ENCODE measurements at places on chromosomes 5 and 9.

- no peak for DNase-seq
Observed at GRCh38 chr9:90502134-90502533, 140.5 kb downstream of the DIRAS2 start.

DNA sequence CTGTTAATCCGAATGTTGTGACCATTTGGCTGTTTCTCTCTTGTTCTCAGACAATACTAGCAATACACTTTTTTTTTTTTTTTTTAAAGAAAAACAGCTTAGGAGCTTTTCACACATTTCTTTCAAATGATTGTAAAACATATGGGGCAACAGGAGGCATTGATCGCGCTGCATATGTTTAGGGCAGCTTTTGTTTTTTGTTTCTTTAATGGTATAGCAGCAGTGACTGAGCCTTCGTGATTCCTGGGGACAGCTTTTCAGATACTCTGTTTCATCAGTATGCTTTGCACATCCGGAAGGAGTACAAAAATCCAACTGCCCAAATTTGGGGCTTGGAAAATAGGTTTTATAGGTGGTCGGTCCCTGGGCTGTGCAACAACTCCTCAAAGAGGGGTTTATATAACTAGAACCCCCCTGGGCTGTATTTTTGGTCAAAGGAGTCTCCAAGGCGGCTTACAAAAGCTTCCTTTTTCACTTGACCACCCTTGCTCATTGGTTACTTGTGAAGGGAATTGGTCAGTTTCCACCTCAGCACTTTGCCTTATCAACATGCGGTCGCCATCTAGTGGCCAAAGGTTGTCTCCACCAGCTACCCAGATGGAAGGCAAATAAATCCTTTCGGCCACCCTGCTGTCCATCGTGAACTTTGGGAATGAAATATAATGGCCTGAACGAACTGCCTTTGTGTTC is 91.8 kb downstream of the PDE6A start:
- no peak for DNase-seq

DNA sequence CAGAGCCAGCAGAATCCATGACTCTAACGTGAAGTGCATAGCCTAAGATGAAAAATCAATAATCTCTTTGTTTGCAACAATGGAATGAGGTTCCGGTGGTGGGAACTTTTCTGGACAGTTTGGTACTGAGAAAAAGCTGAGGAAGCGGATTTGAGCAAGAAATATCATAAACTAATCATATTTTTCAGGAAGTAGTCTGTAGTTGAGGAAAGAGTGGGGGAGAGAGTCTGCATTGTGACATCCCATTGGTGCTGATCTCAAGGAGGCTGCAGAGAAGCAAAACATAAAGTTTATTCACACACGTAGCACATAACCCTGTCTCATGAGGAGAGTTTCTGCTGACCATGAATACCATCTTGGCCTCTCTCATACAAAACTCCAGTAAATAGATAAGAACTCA is 15.8 kb upstream of the FCHO2 start:
- DNase-seq: no peak

DNA sequence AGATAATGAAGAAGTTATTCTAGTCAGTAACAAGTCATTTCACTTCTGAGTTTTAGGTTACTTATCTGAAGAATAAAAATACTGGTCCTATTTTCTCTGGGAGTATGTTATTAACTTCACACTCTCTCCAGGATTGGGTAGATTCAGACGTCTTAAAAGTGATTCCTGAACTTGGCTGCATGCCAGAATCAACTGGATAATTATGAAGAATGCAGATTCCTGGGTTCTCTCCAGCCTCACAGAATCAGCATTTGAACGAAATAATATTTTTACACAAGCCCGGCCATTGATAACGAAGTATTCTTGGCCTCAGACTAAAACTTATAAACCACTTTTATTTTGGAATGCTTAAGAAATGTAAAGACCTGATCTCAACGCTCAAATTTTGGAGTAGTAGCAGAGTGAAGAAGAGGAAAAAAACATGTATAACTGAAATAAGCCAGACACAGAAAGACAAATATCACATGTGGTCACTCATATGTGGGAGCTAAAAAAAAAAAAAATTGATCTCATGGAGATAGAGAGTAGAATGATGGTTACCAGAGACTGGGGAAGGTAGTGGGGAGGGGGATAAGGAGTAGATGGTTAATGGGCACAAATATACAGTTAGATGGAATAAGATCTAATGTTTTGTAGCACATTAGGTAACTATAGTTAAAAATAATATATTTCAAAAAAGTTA is 507.3 kb downstream of the ISL1 start:
- DNase-seq: no peak

DNA sequence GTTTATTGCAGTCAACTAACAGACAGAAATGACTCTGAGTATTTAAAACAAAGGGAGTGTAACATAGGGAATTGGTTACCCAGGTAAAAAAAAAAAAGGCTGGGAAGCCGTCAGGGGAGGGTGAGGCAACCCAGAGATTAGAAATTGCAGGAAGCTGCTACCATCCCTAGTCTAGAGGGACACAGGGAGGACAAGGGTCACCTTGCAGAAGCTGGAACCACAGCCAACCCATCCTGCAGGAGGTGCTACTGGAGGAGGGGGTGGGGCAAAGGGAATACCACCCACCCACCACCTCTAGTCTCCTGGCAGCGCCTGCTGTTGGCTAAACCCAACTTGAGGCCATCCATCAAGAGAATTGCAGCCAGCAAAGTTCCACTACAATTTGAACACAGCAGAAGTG is 6.5 kb downstream of the CAST start:
- DNase-seq: no peak

Measured in activated T-cell treated with anti-CD3 and anti-CD28 coated beads for 48 hours (primary cell).